Activated T-helper 1 cell treated with anti-CD3 and anti-CD28 coated beads, Interleukin-2, amount 50 U/mL, for 16 hours (primary cell): ENCODE measurements at places on chromosomes 2 and 18.

DNA sequence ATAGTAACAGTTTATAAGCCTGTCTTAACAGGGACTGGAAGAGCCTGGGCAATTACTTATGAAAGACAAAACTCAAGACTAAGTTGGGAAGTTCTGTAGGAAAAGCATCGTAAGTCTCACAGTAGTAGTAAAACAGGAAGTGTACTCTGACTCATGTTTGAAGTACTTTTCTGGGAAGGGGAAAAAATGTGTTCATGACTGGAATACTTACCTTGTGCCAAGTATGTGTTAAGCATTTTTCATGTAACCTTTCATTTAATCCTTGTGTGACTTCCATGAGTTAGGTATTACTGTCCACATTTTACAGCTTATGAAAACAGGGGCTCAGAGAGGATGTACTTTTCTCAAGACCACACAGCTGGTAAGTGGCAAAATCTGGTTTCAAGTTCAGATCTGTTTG, 13.7 kb upstream of the SKOR2 start:
- DNase-seq = no peak

- DNase-seq = no peak
Measured at GRCh38 chr2:28710545-28710944, 41.1 kb upstream of the PPP1CB start.

DNA sequence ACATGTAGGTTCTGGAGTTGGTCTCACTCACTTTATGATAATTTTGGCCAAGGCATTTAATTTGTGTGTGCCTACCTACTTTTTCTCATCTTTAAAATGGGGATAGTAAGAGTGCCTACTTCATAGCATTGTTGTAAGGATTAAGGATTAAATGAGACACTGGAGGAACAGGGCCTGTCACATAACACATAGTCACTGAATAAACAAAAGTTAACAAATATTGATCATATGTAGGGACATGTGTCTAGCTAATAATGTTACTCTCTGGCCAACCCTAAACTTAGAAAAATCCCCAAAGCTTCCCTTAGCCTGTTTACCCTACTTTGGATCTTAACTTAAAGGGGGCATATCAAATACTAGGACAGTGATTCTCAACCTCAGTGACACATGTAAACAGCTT, 169.9 kb downstream of the MYO1B start:
- no peak for DNase-seq

DNA sequence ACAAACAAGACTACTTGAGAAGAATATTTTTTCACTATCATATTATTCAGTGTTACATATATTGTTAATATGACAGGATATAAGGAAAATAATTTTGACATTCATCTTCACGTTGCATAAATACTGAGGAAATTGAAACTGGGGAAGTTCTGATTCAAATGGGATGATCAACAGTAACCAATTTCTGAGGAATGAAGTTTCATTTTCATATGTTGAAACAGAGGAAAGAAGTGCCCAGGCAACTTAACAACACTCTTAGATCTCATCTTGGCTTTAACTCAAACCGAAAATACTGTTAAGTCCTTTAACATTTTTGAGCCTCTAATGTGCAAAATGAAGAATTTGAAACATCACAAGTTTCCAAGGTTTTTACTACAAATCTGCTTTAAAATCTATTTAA, 612.2 kb upstream of the VRK2 start:
- DNase-seq = no peak

GRCh38 chr18:63828656-63829055, 53.4 kb downstream of the SERPINB7 start:
- DNase-seq = no peak

DNA sequence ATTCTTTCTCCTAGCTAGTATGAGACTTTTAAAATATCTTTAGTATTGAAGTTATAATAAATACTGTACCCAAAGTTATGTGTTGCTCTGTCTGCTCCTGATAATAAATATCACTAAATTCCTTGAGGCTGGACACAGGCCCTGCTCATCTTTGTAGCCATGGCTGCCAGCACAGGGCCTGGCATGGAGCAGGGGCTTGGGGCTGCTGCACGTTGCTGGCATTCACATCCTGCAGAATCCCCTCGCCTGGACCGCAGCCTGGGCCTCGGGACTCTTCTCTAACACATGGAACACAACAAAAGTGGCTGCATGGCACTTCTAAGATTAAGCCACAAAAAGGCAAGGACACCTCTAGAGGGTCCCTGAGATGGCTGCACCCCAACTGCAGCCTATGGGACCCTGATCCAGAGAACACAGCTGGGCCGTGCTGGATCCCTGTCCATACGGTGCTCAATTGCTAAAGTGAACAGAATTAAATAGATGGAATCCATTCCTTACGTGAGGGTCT, 477.5 kb upstream of the MYT1L start:
- DNase-seq = no peak

DNA sequence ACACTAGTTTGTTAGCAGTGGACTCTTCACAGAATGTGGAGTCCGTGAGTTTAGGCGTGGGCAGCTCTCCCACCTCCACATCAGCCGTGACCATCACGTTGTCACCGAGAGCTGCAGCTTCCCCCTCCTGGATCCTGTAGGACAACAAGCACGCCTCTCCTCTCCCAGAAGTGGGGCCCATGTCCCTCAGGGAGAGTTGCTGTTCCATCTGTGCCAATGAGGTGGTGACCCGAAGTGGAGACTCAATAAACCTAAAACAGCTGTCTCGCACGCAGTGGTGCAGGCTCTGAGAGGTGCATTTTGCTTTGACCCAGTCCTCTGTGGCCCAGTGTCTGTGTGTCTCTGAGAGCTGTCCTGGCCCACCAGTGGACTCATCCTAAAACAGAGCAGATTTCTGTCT, 456.5 kb upstream of the SOX11 start:
- DNase-seq = no peak

GRCh38 chr18:44927127-44927849, 246.6 kb downstream of the SETBP1 start:
- no peak for DNase-seq

- DNase-seq = no peak
Measured at GRCh38 chr2:40039549-40039948, 260.5 kb upstream of the THUMPD2 start.

GRCh38 chr2:29033172-29033571, 41.2 kb downstream of the PCARE start:
- no peak for DNase-seq

GRCh38 chr18:43574974-43575373, 297.7 kb upstream of the SYT4 start:
- DNase-seq = no peak
